NCI-H526 treated with DMSO at 0.1 percent for 48 hours (cell line): ENCODE measurements at places on chromosomes 16 and 17.

DNA sequence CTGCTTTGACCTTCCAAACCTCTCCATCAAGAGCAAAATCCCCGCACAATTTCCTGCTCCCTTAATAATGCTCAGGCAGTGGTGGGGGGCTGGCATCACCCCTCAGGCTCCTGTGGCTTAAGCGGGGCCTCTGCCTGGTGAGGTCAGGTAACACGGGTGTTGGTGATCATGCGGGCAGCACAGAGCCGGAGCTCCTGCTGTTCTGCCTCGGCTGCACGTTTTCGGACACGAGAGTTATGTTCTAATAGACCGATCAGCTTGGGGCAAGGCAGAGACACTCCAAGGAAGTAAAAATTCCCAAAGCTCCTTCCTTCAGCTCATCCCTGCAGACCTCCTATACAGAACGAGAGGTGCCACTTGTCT, 6.0 kb downstream of the NARF start:
- no peak for DNase-seq

GRCh38 chr16:28501258-28502232, 5.1 kb downstream of the IL27 start:
- no peak for DNase-seq

DNA sequence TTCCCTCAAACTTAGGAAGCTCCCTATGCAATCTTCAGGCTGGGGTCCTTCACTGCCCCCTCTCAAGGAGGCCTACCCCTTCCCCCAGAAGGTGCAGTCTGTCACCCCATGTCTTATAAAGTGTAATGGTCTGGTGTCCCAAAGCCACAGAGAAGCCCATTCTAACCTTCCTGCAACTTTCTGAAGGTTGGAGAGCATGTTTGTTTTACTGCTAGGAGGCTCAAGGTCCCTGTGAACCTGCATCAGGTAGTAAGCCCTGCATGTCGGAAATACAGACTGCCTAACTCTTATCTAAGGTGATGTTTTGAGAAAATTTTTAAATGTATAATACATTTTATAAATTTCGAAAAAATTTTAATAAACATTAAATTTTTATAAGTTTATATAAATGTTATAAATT, 18.3 kb downstream of the ZNF750 start:
- no peak for DNase-seq

GRCh38 chr16:70493802-70494201, 29.6 kb downstream of the COG4 start:
- DNase-seq = no peak

DNA sequence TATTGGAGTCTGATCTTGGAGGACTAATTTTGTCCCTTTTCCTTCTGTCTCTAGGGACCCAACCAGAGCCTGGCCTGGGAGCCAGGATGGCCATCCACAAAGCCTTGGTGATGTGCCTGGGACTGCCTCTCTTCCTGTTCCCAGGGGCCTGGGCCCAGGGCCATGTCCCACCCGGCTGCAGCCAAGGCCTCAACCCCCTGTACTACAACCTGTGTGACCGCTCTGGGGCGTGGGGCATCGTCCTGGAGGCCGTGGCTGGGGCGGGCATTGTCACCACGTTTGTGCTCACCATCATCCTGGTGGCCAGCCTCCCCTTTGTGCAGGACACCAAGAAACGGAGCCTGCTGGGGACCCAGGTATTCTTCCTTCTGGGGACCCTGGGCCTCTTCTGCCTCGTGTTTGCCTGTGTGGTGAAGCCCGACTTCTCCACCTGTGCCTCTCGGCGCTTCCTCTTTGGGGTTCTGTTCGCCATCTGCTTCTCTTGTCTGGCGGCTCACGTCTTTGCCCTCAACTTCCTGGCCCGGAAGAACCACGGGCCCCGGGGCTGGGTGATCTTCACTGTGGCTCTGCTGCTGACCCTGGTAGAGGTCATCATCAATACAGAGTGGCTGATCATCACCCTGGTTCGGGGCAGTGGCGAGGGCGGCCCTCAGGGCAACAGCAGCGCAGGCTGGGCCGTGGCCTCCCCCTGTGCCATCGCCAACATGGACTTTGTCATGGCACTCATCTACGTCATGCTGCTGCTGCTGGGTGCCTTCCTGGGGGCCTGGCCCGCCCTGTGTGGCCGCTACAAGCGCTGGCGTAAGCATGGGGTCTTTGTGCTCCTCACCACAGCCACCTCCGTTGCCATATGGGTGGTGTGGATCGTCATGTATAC, 8.0 kb downstream of the GPRC5C start:
- DNase-seq = no peak

GRCh38 chr17:9151091-9151490, 129.8 kb downstream of the NTN1 start:
- DNase-seq = no peak

GRCh38 chr16:59632276-59632855, 898.2 kb upstream of the GOT2 start:
- no peak for DNase-seq

DNA sequence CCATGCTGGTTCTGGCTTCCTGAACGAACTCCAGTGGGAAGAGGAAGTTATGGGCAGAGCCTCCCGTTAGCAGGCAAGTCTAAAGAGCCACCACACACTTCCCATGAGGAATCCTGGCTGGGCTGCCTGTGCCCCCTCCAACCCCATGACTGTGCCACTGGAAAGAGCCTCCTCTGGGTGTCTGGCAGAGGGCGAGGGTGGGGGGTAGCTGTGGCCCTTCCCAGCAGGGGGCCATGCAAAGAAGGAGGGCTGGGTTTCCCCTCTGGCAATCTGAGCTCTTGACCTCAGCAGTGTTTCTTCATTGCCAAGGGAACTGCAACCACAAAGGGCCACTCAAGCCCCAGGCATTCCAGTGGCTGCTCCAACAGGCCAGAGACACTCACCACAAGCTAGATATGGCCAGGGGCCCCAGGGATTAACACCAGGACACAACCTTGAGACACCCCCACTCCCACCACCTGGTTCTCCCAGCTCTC, 1.7 kb upstream of the RRAD start:
- DNase-seq = no peak

- no peak for DNase-seq
Measured at GRCh38 chr17:3722716-3723115, 987 bp upstream of the HASPIN start.

GRCh38 chr16:59558679-59559078, 824.6 kb upstream of the GOT2 start:
- no peak for DNase-seq

DNA sequence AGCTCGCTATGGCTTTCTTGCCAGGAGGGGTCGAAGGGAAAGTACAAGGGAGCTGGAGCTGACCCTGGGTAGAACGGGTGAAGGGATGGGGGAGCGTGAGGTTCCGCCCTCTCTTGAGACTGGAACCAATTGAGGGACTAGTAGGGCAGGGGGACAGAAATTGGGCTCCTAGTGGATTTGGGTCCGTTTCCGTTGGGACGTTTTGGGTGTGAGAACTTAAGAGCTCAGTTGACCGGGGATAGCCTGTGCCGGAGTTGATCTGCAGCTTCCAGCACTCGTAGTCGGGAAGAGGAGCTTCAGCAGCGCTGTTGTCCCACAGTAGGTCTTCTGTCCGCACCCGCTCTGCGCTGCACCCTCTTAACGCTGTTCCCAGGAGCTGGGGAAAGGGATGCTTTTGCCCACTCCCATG, 481 bp downstream of the CNTROB start:
- no peak for DNase-seq

GRCh38 chr17:65074778-65075250, 18.3 kb upstream of the GNA13 start:
- DNase-seq = no peak

DNA sequence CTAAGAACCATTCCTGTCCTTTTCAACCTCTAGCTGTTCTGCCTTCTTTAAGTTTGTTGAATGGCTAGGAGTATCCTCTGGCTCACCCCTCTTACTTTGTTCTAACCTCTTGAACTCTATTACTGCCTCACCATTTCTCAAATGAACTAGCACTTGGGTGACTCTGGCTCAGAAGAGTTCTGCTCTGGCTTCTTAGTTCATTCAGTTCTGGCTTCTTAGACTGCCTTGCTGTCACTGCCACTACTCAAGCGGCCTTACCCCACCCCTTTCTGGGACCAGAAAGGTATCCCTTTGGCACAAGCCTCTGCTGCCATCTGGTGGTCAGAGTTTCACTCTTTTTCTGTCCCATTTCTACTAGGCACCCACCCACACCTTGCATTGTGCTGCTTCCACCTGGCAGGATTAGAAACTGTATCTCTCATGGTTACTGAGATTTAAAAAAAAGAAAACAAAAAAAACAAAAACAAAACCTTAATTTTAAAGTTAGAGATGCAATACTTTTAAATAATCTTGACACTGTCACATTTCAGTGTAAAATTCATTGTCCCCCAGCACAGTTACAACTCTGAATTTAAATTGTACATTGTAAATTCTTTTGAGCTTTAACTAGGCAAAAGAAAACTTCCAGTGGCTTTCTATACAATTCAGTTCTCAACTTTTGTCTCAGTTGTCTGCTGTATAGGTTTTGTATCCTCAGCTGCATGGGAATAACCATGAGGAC, 6.9 kb upstream of the ABCA10 start:
- peak; percentile 41 for DNase-seq

DNA sequence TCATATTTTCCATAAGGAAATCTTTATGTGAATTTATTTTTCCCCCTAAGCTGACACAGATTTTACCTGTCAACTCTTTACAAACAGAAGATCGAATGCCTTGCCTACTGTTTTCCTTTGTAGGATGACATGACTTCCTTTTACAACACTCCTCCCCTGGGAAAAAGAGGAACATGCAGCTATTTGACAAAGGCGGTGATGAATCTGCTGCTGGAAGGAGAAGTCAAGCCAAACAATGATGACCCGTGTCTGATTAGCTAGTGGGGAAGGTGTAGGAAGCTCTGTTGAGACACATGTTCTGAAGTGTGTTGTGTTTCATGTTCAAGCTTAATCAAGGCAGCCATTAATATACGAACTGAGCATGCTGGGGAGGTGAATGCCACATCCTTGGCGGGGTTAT, 238.0 kb downstream of the PHKB start:
- no peak for DNase-seq

DNA sequence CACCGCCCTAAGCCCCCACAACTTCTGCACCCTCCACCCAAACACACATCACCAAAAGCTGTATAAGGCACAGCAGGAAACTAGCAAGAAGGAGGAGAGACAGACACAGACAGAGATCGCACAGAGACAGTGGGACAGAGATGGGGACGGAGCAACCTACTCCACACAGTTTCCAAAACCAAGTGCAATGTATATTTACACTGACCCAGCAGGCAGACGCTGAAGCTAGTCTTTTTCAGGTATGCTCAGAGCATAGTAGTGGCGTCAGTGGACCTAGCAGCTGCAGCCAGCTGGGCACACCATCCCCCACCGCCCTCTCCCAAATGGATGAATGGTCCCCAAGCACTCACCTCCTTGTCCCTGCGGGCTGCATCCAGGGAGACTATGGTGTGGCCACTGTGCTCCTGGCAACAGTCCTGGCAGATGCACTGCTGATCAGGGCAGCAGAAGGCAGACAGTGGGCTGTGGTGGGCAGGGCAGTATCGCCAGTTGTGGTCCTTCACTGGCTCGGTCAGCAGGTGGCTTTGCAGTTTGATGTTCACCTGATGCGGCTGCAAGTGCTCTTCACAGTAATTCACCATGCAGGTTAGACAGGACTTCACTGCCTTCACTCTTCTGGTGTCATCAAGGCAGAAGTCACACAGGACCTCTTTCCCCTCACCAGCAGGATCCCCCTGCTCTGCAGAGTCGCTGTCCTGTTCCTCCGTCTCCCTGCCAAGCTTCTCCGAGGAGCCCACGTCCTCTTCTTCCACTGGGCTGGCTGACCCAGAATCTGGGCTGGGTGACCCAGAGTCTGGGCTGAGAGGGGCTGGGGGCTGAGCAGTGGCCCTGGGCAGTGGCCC, 31.5 kb upstream of the FBXW10B start:
- no peak for DNase-seq

DNA sequence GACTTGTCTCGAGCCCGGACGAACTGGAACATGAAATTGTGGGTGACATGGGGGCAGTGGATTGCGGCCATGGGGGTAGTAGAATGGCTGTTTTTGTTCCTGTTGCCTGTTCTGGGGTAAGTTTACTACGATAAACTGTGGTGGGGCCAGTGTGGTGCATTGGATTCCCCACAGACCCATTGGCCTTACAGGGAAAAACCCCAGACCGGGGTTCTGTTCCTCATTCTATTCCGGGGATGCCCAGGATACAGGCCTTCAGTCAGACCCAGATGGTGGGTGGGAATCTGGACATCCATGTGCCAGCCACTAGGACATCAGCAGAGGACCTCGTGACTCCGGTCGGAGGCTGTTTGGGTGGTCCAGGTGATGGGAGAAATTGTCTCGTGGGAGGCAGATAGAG, 88.1 kb downstream of the ABCC1 start:
- no peak for DNase-seq

DNA sequence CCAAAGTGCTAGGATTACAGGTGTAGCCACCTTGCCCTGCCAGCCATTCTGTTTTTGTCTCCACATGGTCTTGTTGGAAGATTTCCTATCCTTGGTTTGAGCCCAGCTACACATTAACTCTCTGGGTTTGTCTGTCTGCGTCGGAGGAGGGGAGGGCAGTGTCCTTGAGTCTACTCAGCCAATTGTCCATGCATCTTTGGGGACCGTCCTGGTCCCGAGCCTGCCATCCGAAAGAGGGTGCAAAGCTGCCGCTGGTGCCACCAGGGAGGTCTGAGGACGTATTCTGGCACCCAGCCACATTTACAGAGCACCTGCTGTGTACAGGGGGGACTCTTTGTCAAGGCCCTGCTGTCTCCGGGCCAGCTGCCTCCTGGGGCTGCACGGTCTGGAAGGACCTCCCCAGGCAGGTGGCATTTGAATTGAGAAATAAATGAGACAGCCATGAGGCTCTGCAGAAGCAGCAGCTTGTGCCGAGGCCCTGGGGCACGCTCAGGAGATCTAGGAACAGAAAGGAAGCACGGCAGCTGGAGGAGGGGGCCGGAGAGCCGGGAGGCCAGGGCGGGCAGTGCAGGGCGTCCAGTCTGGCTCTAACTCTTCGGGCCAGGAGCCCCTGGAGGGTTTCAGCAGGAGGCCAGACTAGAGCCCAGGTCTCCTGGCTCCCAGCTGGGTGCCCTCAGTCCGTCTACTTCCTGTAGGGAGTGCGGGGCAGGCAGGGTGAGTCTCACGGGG, 1.5 kb downstream of the CYBA start:
- no peak for DNase-seq

DNA sequence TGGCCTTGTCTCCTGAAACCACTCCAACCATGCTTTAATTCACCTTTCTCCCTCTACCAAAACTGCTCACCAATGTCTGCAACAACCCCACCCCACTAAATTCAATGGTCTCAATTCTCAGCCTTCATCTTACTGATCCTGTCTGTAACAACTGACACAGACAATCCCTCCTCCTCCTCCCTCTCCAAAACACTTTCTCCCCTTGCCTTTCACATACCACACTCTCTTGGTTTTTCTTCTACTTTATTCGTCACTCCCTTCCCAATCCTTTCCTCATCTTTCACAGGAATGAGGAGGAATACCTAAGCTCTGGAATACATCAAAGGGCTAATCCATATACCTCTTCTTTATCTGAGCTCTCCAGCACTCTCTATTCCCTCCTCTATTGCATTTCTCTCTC, 65.4 kb downstream of the STH start:
- DNase-seq = no peak

DNA sequence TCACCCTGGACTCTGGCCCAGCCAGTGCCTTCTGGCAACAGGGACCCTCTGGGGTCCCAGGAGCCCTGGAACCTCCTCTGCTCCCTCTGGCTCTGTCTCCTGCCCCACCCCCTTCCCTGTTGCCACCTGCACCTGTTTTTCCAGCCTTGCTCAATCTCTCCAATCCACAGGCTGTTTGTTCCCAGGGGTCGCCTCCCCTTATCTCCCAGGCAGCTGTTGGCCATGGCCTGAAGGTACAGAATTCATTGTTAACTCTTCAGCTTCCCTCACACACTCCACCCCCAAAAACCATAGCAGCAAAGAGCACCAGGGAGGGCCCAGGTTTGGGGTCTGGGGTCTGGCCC, 39.3 kb upstream of the TOB1 start:
- peak; percentile 96 for DNase-seq

GRCh38 chr17:37220607-37220953, 155.2 kb upstream of the C17orf78 start:
- no peak for DNase-seq
